Fibroblast of skin of right biceps (primary cell): ENCODE measurements at places on chromosomes 2 and 18.

- no peak for DNase-seq
These were observed 1.2 kb upstream of the NMUR1 start for GRCh38 chr2:231531466-231531865.

DNA sequence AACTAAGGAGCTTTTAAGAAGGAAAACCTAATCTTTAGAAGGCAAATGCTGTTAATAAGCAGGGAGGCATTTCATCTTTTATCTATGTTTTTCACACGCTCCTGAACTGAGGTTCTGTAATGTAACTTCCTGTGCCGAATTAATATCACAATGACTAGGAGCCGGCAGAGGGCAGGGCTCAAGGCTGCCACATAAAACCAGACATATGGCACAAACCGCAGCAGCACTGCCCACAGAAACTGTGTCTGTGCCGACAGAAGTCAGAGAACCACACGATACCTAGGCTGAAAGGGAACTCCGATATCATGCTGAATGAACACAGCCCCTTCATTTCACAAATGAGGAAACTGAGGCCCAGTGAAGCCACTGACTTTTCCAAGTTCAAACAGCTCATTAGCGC is 112.1 kb downstream of the EIPR1 start:
- DNase-seq: no peak

GRCh38 chr2:183807870-183808269 is 683.6 kb downstream of the NUP35 start:
- no peak for DNase-seq

- peak; percentile 21 for DNase-seq
These were observed 28.0 kb downstream of the SERPINB11 start for GRCh38 chr18:63730773-63731172.

DNA sequence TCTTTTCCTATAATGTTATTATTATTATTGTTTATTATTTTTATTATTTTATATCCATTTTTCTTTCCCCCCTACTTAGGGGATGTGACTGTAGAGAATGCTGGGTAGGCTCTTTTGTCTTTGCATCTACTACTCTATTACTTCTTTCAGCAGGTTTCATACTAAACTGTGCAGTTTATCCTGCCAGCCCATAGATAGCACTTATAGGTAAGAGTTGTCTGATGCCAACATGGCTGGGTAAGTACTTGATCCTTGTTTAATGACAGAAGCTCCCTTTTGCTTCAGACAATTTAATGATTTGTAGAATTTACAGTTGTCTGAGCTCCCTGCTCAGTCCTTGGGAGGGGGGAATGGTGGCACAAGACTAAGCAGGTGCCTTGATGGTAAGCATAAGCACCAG is 262.9 kb upstream of the CDH2 start:
- DNase-seq: no peak

DNA sequence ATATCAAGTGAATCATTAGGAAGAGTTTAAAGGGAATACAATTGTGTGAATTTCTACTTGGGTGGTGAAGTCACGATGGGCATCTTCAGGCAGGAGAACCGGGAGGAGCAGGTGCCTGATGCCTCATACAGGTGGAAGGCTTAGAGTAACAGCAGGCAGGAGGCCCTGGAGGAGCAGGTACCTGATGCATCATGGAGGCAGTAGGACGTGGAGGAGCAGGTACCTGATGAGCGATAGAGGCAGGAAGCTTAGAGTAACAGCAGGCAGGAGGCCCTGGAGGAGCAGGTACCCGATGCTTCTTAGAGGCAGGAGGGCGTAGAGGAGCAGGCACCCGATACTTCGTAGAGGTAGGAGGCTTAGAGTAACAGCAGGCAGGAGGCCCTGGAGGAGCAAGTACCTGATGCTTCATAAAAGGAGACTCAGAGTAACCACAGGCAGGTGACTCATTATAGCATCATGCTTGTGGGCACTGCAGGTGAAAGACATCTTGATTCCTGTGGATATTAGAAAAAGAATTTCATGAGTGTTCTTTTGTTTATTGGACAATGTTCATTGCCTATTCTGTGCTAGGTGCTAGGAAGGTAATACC is 133.9 kb downstream of the ATP9B start:
- DNase-seq: peak; percentile 11

GRCh38 chr2:60707750-60708371 is 48.2 kb upstream of the PAPOLG start:
- DNase-seq: peak; percentile 38

DNA sequence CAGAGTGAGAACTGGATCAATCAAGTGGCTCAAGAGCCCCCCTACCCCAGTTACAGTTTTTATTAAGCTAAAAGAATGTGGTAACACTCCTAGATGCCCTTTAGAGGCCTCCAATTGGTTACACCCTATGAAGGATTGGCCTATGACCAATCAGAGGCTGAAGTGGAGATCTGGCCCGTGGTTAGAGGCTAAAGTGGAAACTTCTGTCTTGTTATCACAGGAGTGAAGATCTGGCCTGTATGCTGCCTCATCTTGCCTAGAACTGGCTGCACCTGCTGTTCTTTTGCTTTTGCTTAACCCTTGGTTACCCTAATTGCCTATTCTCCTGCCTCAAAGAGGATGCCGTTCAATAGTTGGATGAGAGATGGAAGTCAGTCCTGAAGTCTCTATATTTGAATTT is 100.1 kb upstream of the MAP2 start:
- no peak for DNase-seq

DNA sequence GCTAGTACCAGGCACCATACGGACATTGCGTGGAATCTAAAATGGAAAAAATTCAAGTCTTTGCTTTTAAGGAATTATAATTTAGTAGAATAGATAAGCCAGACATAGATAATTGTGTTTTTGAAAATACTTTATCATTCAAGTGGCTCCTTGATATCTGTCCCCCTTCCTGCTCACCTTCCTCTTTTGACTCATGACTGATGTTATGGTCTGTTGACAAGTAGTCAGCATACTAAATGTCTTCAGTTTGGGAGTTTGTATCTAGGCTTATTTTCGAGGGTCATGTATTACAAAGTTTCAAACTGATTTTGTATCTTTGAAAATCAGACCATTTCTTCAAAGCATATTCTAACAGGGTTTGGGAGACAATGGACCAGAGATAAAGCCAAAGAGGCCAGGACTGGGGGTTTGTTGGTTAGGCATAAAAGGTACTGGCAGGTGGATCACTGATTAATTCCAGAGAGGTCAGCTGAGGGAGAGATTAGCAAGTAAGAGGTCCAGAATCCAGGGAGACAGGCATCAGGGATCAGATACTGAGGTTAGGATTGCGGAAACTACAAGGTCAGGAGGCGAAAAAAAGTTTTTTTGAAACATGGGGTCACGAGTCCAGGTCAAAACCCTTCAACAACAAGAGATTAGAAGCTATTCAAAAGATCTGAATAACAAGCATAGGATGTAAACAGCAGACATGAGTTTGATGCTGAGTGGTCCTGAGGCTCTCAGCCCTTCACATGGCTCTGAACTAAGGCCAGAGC is 31.5 kb upstream of the KLHL14 start:
- no peak for DNase-seq

- no peak for DNase-seq
These were observed 69.7 kb downstream of the RNF144A start for GRCh38 chr2:6986912-6987361.

DNA sequence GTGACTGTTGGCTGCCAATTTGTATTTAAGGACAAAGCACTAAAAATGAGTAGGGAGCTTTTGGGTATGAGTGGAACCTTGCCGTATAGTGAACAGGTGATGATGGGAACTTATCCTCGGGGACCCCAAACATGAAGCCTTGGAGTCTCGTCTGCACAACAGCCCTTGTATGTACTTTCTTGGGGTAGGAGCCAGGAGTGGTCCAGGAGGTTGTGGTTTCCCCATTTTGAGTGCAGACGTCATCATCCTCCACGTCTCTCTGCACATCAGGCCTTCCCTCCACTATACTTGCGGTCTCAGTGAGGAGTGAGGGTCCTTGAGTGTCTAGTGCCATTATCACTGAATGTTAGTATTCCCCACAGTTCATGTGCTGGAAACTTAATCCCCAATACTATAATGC is 101.5 kb upstream of the HS6ST1 start:
- DNase-seq: no peak

DNA sequence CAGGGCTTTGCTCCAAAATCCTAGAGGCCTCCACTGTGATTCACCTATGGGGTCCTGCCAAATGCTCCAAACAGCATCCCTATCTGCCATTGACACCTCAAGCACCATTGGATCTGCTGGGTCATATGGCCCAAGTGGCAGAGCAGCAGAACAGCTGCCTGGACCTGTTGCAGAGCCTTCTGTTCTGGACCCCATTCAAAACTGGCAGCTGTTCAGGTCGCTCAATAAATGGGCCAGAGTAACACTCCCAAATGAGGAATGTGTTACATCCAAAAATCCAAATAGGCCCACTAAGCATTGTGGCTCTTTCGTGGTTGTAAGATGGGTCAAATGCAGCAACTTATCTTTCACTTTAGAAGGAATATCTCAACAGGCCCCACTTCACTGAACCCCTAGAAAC is 783.6 kb downstream of the DCDC2C start:
- DNase-seq: no peak

- peak; percentile 41 for DNase-seq
These were observed 88.3 kb downstream of the SLC8A1 start for GRCh38 chr2:40363631-40364030.

- DNase-seq: no peak
These were observed 11.0 kb downstream of the EIF5B start for GRCh38 chr2:99348173-99348572.

GRCh38 chr2:231433990-231434389 is 30.3 kb downstream of the NCL start:
- no peak for DNase-seq

DNA sequence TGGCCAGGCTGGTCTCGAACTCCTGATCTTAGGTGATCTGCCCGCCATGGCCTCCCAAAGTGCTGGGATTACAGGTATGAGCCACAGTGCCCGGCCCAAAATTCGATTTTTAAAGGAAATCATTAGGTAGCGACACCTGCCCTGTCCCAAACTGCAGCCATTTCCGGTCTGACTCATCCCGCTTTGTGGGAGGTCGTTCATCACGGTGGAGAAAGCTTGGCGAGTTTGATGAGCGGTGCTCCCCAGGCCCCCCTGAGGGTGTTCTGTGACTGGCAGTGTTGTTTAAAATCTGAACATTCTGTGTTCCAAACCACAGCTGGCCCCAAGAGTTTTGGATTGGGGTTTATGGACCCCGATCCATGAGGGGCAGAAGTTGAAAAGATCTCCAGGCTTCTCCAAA is 53.0 kb upstream of the GLI2 start:
- DNase-seq: no peak

GRCh38 chr2:226483745-226484619 is 315.6 kb downstream of the IRS1 start:
- DNase-seq: peak; percentile 87

DNA sequence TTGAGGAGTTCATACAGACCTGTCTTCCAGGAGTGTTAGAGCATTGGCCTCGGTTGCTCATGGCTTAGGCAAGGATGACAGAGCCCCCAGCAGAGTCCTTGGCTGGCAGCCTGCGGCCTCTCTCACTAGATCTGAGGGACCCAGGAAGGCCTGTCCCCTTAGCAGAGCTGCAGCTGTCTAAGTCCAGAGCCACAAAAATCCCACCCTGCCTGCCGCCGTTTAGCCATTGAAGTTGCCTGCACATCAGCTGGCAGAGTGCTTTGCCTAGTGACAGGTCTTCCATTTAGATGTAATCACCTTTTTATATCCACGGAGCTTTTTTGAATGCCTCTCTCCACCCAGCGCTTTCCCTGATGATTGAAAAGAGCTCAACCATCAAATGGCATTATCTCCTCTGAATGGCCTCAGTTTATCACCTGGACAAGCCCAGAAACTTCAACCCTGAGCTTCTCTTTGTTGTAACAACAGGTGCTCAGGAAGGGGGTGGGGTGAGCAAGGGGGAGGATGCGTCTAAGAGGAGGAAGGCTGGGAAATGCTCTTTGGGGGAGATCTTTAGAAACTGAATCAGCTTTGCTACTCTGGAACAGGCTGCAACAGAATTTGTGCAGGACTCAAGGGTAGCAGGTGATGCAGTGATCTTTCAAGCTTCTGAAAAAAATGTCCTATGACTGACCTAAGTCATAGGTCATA is 71.9 kb downstream of the TNP1 start:
- DNase-seq: no peak

DNA sequence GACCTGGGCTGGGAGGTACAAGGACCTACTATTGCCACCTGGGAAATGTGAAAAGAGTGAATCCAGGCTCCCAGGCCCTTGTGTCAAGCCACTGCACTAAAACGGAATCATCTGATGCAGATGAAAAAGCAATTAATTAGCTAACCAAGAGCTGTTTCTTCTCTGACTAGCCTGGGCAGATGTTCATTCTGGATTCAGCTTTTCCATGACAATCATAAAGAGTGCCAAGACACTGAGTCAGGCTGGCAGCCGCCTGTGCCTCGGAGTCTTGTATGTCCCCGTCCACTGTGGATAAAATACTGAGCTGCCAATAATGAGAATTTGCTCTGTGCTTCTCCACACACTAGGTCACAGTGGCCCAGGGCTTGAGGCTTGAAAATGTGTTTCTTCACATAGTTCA is 21.7 kb upstream of the LCLAT1 start:
- DNase-seq: peak; percentile 78

DNA sequence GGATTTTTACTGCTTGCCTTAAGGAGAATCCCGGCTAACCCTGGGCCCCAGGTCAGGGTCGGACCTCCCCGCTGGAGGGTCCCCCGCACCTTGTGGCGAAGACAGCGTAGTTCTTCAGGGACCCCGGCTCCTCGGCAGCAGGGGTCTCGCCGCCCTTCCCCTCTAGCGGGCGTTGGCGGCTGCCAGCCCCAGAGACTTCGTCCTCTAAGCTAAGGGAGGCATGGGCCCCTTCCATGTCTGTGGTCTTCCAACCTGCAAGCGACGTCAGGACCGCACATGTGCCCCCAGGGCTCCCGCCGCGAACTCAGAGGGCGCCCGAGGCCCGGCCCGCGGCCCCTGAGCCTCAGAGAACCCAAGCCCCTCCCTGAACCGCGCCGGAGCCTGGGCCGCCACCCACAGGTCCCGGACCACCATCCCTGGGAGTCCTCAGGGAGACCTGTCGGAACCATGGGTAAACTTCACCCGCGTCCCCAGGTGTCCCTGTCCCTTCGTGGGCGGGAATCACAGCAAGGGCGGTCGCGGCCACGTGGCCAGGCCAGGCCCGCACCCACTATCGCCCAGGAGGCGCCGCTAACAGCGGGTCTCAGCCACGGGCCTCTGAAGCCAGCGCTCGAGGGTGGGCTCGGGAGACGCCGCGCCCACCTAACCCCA is 562 bp downstream of the ANKMY1 start:
- DNase-seq: no peak

DNA sequence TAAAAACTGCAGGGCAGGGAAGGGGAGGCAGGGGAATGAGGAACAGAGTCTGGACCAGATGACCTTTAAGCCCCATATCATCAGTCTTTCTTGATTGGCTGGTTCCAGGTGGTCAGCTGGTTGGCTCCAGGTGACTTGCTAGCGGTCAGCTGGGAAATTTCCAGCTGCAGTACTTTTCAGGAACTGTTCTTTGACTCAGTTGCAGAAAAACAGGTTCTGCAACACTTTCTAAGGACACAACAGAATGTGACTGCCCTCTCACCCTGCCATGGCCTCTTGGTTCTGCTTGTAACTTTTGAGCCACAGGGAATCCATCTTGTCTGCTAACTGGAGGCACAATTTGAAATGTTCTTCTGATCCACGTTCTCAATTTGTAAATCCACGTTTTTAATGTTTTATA is 278.3 kb upstream of the LRATD1 start:
- no peak for DNase-seq
